ENCODE measurements at places on chromosomes 2 and 18. TPM values are rescaled to one million over a fixed set of nuclear protein-coding genes. Genes with fewer than 3 reads are reported as not detected.

Gene RASGRP3
- not detected for total RNA-seq

Gene VWA3B
- 1.0 TPM for total RNA-seq

Gene RUFY4
- not detected for total RNA-seq

Gene ITPRIPL1
- 8.8 TPM for total RNA-seq

DNA sequence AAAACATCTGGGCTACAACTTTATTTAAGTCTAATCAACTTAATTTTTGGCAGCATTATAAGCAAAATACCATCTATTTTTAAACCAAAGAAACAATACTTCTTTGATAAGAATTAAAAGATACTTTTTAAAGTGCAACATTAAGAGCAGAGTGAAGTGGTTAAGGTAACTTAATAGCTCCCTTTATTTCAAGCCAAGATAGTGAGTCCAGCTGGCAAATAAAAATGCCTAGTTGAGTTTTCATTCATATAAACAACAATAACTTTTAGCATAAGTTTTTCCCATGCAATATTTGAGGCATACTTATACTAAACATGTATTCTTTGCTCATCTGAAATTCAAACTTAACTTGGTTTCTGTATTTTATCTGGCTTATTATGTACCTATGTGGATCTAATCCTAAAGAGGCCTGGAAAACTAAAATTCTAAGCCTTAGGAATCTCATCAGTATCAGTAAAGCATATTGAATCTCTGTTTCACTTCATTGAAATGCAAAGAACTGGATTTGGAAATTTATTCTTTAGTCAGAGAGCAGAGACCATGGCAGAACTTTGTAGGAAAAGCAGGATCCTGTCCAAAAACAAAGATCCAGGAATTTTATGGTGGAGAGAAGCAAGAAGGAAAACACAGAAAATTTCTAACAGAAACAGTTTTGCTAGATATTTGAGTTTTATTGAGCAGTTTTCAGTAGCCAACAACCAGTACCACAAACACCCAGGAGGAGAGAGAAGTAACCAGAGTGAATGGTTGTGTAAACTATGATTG is 95.9 kb downstream of the COL3A1 start:
- DNase-seq = no peak

GRCh38 chr2:182049372-182050148 is 63.9 kb downstream of the PPP1R1C start:
- DNase-seq = no peak

DNA sequence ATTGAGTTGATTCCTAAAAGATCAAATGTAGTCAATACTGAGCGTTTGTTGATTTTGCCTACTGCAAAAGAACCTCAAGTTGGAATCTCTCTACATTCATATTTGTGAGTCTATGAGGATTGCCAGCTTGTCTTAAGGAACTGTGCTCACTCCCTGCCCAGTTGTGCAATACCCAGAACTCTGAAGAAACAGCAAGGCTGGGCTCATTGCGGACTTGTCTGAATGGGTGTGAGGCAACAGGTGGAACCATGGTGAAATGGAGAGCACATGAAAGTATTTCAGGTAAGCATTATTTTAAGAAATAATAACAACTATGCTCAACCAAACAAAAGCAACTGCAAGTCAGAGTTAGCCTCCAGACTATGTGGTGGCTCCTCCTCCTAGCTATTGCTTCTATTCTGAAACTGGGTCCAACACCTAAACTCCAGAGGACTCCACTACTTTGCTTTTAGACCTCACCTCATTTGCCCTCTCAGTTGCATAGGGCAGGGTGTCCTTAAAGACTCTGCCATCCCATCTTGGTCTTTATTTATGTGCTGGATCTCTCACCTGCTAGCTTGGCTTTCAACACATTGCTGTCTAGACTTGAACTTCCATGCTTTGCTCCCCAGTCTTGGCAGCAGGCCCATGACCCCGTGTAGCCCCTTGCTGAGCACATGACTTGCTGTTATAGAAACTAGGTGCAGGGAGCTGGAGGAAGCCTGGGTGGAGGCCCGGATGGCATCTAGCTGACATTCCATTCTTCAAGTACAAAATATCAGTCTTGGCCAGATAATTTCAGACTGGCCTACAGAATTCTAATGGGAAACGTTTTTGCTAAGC is 94.8 kb upstream of the ARL5A start:
- no peak for DNase-seq

DNA sequence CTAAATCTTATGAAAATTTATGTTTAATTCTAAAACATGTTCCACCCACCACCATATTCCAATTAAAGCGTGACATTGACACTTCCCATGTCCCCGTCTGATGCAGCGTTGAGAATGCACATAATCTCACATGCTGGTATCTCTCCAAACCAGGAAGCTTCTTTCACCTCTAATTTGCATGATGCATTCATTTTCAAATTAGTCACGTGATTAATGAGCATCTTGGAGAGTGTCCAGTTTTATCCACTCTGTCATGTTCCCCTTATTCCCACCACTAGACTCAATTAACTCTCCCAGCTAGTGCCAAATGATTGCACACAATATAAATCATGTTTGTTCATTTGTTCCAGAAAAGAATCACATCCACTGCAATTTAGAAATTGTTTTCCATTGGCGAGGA is 105.8 kb downstream of the RIT2 start:
- no peak for DNase-seq

DNA sequence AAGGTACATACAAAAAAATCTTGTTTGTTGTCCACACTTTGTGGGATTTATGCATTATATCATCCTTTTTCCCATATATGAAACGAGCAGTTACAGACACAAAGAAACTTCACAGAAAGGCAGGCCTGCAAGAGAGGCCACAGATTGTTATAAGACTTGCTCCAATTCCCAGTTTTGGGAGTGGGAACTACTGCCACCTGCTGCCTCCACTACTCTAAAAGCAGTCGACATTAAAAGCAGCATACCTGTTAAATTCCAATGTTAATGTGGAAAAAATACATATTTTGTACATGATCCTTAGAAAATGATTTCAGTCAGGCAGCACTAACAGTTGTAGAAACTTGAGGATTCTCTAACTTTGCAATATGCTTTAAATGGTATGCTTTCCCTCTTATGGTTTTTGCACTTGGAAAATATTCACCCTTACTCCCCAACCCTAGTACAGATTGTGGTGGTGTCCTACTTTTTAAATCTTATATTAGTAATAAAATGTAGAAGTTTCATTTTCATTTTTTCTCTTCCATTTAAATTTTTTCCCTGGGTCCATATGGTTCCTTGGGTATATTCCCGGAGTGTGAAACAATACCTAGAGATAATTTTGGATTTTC is 37.9 kb downstream of the SLC38A11 start:
- DNase-seq = peak; percentile 4

GRCh38 chr18:47254341-47254939 is 3.0 kb upstream of the SKOR2 start:
- DNase-seq = peak; percentile 72

DNA sequence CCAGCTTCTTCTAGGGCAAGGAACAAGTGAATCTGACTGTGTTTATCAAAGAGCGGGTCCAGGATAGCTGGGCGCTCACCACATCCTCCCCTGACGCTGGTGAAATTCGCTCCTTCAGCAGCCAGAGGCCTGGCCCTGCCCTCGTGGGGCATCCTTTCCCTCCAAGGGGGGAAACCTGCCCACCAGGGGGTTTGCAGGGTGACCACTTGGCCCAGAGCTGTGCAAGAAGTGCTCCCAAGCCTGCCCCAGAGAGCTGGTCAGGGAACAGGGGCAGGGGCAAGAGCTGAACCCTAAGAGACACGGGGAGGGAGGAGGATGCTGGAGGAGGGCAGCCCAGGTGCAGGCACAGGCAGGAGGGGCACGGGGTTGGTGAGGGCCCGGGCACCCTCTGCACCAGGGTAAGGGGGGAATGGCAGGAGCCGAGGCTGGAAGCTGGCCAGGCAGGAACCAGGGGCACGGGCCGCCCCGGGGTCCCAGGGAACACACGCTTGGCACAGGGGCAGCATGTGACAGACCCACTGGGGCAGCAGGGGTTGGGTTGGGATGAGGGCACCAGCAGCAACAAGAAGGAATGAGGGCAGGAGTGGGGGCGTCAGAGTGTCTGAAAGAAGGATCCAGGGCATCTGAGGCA is 2.8 kb upstream of the GPR55 start:
- peak; percentile 49 for DNase-seq

GRCh38 chr2:37800176-37800858 is 124.8 kb upstream of the RMDN2 start:
- DNase-seq = no peak

DNA sequence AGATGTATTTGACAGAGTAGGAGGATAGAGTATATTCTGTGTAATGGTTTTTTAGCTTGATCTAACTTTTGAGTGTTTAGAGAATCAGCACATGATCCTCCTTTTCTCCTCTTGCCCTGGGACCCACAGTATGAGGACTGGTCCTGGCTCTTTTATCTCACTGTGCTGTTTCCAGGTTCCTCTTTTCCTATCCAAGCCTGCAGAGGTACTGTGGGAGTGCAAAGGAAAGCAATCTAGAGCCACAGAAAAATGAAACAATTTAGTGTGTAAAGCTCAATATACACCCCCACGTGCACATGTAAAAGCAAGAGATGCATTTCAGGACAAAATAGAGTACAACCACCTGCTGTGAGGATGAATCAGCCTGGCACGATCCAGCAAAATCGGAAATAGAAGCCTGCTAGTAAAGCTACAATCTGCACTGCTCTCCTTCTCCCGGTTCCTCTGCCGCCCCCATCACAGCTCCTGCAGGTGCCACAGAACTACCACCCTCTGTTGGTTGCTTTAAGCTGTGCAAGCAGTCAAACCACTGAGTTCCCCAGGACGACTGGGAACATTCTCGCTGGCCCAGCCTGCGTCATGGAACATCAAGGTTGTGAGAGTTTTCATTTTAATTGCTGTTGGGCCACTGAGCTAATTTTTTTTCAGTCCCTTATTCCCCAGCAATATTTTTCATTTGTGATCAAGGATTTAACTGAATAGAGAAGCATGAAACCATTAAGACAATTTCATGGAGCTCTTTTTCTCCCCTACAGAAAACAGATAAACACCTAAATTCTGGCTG is 47.8 kb upstream of the MAPRE3 start:
- DNase-seq = peak; percentile 89

Data from H7 (cell line).